NAMALWA (cell line): ENCODE measurements at places on chromosomes 7 and 10.

GRCh38 chr7:13832346-13832745 is 157.1 kb downstream of the ETV1 start:
- no peak for DNase-seq

DNA sequence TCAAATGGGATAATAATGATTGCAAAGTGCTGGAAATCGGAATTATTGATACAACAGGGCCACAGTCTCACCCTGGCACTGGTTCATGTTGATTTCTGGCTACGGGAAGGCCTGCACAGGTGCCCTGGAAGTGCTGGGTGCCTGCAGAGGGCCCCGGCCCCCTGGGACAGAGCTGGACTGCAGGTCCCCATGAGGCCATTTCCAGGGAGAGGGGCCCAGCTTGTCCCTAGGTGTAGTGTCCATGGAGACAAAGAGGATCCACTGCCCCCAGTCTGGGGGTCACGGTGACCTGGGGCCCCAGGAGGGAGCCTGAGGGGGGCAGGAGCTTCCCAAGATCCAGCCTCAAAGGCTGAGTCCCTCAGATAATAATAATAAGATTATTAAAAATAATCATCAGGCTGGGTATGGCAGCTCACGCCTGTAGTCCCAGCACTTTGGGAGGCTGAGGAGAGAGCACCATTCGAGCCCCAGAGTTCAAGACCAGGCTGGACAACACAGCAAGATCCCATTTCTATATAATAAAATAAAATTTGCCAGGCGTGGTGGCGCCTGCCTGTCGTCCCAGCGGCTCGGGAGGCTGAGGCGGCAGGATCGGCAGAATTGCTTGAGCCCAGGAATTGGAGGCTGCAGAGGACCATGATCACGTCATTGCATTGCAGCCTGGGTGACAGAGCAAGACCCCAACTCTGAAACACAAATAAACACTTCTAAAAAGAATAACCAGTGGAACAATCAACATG is 98.1 kb downstream of the MICALL2 start:
- no peak for DNase-seq

GRCh38 chr7:54796150-54796549 is 37.1 kb upstream of the SEC61G start:
- DNase-seq = no peak

GRCh38 chr10:120505866-120506265 is 48.8 kb downstream of the PLPP4 start:
- DNase-seq = no peak

DNA sequence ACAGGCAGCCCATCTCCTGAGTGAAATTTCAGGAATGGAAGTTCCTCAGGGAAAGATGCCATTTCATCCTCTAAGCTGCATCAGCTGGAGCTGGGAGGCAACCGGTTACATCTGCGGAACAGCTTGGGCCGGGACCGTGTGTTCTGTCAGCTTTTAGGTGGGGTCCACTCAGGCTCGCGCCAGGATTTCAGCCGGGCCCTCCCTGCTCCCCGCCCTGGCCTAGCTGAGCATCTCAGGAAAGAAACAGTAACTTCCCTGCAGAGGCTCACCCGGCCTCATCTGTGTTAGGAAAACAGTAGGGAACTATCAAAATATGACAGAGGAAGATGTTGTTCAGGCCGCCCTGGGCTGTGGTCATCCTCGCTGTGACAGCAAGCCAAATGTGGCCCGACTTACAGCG is 110.4 kb downstream of the TRIL start:
- no peak for DNase-seq

DNA sequence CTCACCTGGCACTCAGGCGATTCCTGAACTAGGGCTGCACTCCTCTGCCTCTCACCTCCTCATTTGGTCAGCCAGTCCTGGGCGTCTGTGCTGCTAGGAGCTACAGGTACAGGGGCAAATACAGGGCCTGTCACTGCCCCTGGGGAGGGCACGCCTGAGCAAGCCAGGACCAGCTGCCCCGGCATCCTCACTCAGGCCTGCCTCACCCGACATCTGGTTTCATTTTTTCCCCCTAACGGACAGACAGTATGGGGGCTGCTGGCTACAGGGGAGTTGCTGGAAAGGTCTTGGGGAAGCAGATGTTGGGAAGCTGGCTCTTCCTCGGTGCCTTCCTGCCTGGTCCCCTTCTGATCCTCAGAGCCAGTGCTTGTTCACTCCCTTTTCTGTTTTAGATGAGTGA is 77.3 kb upstream of the PPIF start:
- no peak for DNase-seq

GRCh38 chr10:65847436-65848230 is 1078.2 kb upstream of the LRRTM3 start:
- no peak for DNase-seq

DNA sequence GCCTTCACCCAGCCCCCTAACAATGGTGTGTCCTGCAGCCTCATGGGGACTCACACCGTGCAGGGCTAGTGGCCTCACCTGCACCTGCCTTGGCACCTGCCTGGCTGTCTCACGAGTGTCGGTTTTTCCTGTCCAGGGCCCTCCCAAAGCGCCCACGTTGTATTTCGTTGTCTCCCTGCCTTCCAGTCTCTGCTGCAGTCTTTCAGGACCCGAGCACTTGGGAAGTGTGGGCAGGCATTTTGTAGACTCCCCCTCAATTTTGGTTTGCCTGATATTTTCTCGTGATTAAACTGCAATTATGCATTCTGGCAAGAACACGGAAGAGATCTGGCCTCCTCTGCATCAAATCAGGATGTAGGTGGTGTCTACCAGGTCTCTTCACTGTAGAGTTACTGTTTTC is 17.9 kb downstream of the BNIP3 start:
- DNase-seq = no peak

DNA sequence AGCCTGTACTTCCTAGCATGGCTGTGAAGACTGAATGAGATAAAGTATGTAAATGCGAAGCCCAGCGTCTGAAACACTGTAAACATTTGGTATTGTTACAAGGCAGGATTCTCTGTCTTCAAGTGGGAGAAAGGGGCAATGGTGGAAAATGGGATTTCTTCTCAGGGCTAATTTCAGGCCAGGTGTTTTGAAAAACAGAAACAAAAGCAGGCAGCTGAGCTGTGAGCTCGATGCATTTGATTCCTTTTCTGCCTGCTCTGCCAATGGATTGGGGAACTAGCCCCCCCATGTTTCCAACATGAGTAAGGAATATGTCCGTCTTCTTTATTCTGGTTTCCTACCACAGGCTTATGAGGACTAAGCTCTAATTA is 732.1 kb upstream of the AUTS2 start:
- DNase-seq = no peak

DNA sequence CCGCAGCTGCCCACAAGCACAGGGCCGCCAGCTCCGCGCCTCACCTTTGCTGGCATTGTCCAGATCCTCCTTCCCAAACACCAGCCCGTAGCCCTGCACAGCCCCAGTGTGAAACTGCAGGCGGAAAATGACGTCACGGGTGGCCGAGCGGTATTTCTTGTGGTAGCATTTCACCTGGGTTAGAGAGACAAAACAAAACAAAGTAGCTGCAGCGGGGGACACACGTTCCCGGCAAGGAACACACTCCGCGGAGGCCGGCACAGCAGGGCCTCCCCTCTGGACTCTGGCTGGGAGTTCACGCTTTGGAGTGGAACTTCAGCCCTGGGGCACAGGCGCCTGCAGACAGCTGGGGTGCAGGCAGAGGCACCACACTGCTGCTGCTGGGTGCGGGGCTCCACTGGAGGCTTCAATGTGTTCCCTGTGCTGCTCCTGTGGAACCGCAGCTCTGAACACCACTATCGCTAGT is 181.1 kb downstream of the TNS3 start:
- no peak for DNase-seq

DNA sequence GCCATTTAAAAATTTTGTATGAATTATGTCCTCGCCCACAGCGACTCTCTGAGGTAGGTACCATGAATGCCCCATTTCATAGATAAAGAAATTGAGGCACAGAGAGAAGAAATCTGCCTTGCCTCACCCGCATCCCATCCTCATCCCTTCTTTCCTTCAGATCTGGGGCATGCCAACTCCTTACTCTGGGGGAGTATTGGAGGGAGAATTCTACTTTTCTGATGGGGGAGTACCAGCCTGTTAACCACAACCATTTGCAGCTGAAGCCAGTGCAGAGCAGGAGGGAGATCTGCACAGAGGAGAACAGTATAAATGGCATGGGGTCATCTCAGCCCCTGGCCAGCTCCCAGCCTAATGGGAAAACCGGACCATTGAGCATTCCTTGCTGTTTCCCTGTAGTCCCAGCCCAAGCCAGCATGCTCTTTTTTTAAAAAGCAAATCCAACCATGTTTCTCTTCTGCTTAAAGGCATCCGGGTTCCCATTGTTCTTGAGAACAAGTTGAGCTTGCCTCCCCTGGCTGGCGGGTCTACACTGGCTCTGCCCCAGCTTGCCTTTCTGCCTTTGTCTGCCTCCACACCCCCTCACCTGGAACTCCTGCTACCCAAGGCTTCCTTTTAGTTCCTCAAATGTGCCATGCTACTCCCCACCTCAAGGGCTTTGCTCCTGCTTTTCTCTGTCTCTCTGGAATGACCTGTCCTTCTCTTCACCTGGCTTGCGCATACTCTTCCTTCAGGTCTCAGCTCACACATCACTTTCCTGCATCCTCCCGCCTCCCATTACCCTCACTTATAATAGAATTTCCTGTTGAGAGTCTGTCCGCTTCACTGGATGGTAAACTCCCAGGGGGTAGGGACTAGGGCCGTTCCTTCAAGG is 8.8 kb upstream of the ZNF503 start:
- DNase-seq = no peak

GRCh38 chr10:106107706-106108105 is 1056.8 kb downstream of the SORCS1 start:
- no peak for DNase-seq

DNA sequence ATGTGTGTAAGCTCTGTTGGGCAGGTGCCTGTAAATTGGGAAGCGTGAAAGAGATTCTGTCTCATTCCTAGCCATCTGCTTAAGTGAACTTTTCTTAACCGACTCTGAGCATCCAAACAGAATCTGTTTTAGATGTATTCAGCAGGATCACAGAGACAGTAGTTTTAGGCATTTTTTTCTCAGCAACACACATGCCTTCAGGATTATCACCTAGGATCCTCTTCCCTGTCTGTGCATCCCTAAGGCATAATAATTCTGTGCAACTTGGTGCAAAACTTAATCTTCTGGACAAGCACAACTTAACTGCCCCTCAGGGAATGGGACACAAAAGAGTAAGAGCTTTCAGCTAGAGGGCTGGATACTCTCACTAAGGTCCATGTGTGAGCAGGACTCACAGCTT is 284.8 kb downstream of the C7orf25 start:
- DNase-seq = no peak

DNA sequence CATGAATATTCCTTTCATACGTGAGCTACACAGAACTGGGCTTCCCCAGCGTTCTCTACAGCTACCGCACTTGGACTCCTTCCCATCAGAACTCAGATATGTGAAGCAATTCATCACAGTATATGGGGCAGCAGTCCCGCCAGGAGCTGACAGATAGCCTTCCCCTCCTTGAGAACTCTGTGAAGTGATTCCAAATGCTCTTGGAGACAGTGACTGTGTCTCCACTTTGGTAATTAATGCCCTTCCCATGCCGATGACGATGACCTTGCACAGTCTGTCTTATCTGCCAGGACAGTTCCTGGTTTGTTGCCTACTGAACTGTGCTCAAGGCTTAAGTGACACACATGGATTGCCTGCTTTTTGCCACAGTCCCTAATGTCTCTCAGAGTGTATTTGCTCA is 75.0 kb upstream of the AFAP1L2 start:
- no peak for DNase-seq

- DNase-seq = no peak
These were observed 118.2 kb upstream of the NANOS1 start for GRCh38 chr10:118911363-118911762.

GRCh38 chr7:2143981-2144595 is 88.7 kb downstream of the MAD1L1 start:
- DNase-seq = no peak

DNA sequence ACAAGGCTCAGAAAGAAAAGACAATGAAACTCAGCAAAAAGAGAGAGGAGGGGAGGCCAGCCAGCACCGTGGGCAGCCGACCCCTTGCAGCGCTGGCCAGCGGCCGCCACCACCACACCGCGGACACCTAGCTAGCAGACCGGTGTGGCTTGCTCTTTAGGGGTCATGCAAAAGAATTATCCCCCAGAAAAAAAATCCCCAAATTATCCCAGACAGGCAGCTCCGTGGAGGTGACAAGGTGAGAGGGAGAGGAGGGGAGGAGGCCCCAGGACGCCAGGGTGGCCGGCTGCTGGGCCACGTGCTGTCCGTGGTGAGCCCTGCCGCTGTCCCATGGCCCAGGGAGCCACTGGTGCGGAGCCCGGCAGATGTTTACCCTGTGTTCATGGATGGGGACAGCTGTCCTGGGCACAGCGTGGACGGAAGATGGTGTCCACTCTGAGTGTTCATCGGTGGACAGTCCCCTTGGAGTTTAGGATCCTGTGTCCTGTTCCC is 16.5 kb downstream of the YKT6 start:
- DNase-seq = no peak
